ENCODE measurements at places on chromosomes 4 and X.

GRCh38 chrX:109934434-109934833 lies 68.5 kb upstream of the TMEM164 start:
- DNase-seq: no peak

- no peak for DNase-seq
These were observed 46.5 kb downstream of the CWH43 start for GRCh38 chr4:49032440-49033161.

DNA sequence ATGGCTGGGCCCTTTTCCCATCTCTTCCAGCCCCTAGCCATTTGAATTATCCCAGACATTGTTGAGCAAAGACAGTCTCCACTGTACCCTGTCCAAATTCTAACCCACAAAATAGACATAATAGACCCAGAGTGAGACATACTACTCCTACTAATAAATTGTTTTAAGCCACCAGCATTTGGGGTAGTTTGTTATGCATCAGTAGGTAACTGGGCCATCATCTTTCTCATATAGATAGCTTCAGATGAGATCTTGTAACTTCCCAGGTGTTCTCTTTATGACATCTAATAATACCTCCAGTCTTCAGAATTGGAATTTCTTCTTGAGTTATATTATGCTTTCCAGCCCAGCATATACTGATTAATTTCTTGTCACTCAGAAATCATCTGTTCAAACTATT lies 117.2 kb upstream of the OTUD4 start:
- DNase-seq: no peak

GRCh38 chr4:11774346-11774745 lies 345.7 kb upstream of the HS3ST1 start:
- DNase-seq: no peak

GRCh38 chrX:24696294-24696693 lies 2.6 kb downstream of the POLA1 start:
- DNase-seq: no peak

GRCh38 chr4:33592701-33593100 lies 2651.6 kb downstream of the ARAP2 start:
- DNase-seq: no peak
